Activated CD8-positive, alpha-beta T cell treated with anti-CD3 and anti-CD28 coated beads, Interleukin-2, amount 10 ng/mL, durations not matched to agents 7 days and 5 days (primary cell): ENCODE measurements at places on chromosomes 2 and 18.

DNA sequence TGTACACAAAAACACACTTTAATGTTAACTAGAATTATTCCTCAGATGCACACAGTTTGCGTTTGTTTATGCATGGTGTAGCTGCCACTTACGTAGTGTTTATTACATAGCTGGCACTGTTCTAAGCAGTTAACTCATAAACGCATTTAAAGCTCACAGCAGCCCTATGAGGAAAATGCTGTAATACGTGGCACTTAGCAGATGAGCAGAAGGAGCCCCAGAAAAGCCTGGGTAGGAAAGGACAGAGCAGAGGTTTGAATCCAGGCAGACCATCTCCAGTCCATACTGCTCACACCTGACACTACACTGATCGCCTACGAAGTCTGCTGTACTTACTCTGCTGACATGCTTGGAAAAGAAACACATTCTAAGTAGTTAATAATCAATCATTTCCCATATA, 66.6 kb downstream of the BCL2 start:
- DNase-seq: no peak

DNA sequence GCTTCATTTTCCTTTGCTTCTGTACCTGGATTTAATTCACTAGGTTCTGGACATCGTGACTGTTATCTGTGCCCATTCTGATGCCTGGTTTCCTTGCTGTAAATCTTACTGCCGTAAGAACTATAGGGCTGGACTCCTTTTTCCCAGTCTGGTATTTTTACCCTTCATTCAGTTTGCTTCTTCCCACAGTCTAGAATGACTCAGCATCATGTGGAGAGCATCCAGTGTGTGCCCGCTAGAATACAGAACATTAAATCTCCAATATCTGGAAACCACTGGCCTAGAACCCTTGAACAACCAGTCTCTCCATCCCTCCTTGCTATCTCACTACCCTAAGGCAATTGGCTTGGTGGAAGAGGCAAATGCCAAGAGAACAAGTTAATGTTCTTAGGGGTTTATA, 1075.4 kb upstream of the ZEB2 start:
- DNase-seq: no peak

DNA sequence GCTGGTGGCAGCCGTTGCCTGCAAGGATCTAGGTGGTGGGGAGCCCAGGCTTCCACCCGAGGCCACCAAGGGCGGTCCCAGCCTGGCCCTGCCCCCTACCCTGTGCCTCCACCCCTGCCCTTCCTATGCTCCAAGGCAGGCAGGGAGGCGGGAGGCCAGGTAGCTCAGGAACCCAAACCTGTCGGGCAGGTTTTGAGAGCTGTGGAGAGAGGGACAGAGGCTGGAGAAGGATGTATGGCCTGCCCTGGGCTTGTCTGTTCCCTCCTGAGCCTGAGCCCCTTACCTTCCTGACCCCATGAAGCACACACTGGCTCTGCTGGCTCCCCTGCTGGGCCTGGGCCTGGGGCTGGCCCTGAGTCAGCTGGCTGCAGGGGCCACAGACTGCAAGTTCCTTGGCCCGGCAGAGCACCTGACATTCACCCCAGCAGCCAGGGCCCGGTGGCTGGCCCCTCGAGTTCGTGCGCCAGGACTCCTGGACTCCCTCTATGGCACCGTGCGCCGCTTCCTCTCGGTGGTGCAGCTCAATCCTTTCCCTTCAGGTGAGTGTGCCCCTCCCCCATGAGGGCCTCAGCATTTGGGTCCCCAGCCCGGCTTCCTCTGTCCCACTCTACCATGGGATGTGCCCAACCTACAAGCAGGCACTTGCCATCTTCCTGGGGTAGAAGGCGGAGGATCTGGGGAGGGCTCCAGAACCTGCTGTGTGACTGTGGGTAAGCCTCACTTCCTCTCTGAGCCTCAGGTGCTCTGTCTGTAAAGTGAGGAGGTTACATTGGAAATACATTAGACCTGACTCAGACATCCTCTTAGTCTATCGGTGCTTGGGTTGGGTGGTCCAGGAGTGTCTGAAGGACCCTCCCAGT, at the start of gene PROM2:
Gene PROM2 (plus strand): TSS at position 159 of the 860 bp plus-strand sequence. CDS start 137 bp downstream, at position 296.
- DNase-seq: no peak

- no peak for DNase-seq
Measured at GRCh38 chr2:148623086-148623485, 21.5 kb upstream of the EPC2 start.

- DNase-seq: no peak
Measured at GRCh38 chr2:55176094-55176415, 56.0 kb downstream of the CLHC1 start.

DNA sequence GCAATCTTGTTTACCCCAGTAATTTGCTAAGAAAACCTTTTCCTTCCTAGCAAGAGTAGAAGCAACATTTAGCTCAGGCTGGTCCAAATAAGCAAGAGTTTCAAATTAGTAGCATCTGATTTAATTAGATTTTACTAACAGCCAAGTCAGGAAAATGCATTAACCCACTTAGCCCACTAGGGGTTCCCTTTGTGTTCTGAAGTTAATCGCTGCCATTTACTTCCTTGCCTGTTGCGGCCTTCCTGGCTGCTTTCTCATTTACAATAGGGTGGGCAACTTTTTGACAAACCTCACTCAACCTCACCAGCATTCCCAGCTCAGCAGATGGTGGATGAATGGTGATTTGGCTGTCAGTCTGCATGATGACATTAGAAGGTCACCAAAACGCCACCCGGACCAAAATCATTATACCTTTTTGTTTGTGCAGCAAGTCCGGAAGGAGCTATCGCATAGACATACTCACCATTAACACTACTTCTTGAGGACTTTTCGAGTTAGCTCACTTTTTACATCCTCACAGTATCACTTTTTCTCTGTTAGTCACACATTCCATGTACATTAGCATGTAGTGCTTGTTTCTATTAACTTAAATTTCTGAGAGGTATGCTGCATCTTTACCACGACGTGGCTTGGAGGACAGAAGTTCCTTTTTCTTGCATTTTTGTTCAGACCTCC, 101.5 kb upstream of the SETBP1 start:
- DNase-seq: peak; percentile 21

DNA sequence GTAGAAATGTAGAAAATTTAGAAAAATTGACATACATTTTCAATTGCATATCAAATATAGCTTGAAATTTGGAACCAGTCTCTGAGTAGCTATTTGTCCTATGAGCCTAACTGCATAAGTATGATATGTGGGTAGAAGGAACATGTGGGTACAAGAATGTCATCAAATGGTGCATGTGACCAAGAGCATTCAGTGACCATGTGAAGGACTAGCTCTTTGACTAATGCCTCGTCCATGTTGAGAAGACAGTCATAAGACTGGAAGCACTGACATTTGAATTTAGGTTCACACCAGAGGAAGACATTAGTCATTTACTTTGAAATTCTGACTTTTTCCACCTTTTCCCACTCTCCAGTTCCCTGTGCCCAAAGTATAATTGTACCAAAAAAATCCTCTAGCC, 12.6 kb downstream of the MRPL44 start:
- DNase-seq: no peak

GRCh38 chr2:239322416-239323086, 78.3 kb downstream of the HDAC4 start:
- peak; percentile 42 for DNase-seq

GRCh38 chr2:240396623-240397541, 38.6 kb upstream of the GPC1 start:
- DNase-seq: no peak

GRCh38 chr2:103991591-103991990, 862.3 kb upstream of the POU3F3 start:
- DNase-seq: no peak

DNA sequence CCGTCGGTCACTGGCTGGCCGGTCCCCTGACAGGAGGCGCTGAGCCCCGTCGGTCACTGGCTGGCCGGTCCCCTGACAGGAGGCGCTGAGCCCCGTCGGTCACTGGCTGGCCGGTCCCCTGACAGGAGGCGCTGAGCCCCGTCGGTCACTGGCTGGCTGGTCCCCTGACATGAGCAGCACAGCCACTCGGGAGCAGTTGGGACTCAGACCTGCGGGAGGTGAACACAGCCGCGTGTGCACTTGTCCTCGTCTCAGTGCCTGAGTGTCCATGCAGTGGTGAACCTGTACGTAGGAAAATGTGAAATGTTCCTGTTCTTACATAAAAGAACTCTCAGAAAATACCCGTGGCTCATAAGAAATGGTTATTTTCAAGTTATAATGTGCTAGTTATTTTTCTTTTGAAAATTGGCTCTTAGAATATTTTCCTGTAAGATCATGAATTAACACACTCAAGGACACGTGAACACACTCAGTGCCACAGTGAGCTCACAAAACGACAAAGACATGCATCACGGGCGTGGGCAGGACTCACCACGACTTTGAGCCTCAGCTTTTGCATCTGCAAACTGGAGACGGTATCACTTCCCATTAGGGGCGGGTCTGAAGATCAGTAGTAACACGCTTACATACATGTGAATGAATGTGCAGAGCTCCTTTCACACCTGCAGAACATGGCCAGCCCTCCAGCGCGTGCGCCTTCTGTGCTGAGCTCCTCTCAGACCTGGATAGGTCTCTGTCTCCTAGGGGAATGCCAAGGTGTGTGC, 21.1 kb upstream of the NFATC1 start:
- no peak for DNase-seq

DNA sequence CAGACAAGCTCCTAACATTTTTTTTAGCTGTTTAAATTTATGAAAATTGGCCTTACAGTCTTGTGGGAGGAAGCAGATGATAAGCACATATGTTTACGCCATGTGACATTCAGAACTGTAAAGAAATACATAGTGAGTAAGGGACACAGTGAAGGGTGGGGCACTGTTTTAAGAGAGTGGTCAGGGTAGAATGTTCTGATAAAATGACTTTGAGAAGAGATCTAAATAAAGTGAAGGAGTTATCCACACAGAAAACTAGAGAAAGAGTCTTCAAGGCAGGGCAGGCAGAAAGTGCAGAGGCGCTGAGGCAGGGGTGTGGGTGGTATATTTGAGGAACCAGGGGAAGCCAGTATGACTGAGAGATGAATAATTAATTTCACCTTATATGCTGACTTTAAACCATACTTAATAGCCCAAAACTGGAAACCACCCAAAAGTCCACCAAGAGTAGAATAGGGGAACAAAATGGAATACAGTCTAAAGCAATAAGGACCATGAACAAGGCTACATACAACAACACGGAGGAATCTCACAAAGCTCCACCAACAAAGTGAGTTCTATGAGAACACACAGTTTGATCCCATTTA, 8.6 kb downstream of the MREG start:
- no peak for DNase-seq

DNA sequence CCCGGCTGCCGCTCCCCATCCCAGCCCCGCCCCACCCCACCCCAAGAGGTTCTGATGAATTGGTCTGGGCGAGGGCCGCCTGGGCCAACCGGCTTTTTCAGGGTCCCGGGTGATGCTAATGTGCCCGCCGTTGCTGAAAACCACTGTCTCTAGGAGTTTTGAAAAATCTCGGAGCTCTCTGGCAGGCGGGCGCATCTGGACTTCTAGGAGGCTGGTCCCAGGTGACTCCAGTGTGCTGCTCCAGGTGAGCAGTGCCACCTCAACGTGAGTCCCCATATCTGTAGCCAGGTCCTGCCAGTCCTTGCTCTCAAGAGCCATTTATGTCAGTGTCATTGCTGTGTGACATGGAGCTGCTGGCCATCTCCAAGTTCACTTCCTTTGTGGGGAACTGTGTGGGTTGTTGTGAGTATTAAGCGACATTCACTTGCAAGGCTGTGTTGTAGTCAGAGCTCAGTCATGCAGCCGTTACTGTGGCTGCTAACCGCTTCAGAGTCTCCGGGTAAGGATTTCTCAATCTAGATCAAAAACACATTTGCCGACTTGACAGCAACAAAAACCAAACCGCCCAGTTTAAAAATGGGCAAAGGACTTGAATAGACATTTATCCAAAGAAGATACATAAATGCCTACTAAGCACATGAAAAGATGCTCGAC, at the start of gene RFX8:
Gene RFX8 (minus strand): TSS at position 382 of the 654 bp plus-strand sequence. CDS start 8,264 bp downstream, outside the sequence.
- peak; percentile 84 for DNase-seq

- no peak for DNase-seq
Measured at GRCh38 chr2:199405241-199405640, 52.5 kb downstream of the SATB2 start.

GRCh38 chr2:69428981-69429380, 8.3 kb downstream of the NFU1 start:
- no peak for DNase-seq

DNA sequence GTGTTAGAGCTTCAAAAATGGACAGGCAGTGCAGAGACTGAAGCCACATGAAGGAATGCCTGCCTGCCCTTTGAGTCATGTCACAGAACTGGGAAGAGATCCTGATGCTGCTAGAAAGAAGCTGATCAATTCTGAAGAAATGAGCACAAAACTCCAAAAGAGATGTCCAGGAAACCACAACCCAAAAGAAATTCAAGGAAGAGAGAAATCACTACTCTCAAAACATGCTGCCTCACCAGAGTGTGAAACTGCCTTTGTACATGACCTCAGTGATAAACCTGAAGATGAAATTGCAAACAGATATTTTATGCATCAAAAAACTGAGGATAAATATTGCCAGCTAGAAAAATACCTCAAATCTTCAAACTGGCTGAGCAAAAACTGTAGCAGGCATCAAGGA, 20.5 kb downstream of the USP40 start:
- DNase-seq: no peak

GRCh38 chr2:43879261-43879660, 40.5 kb downstream of the ABCG8 start:
- DNase-seq: no peak

DNA sequence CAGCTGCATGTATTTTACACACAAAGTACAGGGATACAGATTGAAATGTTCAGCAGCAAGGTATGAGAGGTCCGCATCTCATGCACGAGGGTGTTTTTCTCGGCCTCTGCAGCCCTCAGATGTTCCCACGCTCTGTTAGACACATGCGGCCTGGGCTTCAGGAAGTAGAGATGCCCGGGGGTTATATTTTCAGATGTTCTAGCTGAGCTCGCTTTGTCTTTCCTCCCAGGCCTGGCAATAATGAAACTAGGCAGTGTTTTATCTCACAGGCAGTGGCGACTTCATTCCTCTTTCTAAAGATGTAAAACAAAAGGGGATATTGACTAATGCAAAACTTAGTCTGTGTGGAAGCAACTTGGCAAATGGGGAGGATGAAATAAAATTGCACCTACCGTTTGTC, 190.7 kb downstream of the GBX2 start:
- no peak for DNase-seq

DNA sequence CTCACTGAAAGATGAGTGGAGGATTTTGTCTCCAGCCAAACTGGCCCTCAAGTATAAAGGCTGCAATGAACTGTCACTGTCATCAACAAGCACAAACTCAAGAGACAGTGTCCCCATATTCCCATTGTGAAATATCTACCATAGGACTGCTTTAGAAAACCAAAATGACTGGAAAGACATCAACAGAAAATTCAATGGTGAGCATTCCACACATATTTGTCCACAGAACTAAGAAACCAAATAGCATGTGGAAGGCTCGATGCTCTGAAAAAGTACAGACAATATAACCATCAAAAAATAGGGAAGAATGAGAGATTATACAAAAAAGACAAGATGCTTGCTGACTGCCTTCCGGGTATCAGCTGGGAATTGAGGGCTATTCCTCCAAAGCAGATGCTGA, 37.6 kb downstream of the TGFBRAP1 start:
- DNase-seq: no peak

- peak; percentile 32 for DNase-seq
Measured at GRCh38 chr18:63206433-63207142, 113.0 kb downstream of the BCL2 start.

- DNase-seq: no peak
Measured at GRCh38 chr2:108993095-108993937, 4.3 kb upstream of the EDAR start.
